ENCODE measurements at places on chromosomes 5 and 9.

- no peak for DNase-seq
Observed at GRCh38 chr5:131533836-131534235, 101.2 kb downstream of the RAPGEF6 start.

DNA sequence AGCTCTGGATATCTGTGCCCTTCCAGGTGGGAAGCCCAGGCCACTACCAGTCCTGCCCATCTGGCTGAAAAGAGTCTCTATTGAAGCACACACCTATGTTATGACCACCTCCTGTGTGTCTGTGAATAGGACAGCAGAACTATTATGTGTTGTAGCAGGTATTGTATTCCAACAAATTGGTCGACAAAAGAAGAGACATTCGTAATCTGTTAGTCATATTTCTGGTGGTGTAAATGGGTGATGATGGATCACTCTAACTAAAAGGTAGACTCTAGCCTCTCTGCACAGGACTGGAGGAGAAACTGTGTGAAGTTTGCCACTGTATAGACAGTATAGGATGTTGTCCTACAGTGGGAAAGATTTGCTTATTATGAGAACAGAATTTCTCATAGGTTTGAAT, 416.1 kb downstream of the TMEM38B start:
- no peak for DNase-seq

- no peak for DNase-seq
Observed at GRCh38 chr5:154243736-154244135, 53.2 kb downstream of the GALNT10 start.

- no peak for DNase-seq
Observed at GRCh38 chr9:125240649-125240999, 519 bp downstream of the HSPA5 start.

GRCh38 chr5:25850581-25850980, 1187.8 kb downstream of the CDH9 start:
- DNase-seq: no peak

DNA sequence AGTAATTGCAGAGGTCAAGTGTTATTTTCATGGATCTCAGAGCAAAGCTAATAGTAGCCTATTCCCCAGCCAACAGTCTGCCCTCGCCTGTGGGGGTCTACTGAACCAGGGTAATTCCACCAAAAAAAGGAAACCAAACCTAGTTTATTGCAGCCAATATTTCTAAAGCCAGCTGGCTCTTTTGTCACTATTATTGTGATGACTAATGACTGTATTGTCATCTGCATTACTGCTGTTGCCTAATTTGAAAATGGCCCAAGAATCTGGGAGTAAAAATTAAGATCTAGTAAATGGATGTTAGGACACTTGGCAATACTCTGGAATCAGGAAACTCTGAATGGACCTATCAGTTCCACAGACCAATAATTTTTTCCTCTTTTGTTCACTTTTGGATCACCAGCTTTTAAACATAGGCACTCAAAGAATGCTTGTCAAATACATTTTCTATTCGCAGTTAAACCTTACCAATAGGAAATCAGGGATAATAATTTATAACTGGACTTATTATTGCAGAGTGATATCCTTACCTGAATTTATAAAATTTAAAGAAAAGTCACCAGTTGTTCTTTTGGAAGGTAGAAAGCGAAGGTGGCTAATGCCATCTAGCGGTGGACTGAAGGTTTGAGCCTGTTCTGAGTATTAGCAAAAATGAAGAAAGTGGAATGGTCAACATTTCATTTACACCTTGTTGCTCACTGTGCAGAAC, 69.2 kb downstream of the SYK start:
- peak; percentile 28 for DNase-seq

- no peak for DNase-seq
Observed at GRCh38 chr5:59293700-59294099, 599.8 kb downstream of the PDE4D start.

Data from NCI-H2171 (cell line).